ENCODE measurements at places on chromosomes 4 and X. TPM values are rescaled to one million over a fixed set of nuclear protein-coding genes. Genes with fewer than 3 reads are reported as not detected.

- no peak for DNase-seq
Observed at GRCh38 chr4:112289407-112290253, 3.9 kb upstream of the TIFA start.

DNA sequence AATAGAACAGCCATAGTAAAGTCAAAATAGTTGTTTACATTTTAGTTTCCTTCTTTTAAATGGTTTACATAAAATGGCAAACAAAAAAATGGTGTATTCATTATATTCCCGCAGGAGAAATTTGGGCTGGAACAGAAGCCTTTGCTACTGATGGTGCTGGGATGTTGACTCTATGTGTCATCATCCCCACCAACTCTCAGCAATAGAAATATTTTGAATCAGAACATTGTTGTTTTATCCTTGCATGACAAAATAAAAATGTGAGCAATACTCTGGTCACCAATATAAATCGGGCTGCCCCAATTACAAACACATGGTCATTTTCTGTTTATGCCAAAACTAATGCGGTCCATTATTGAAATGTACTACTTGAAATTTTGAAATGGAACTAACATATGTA is 1131.6 kb upstream of the PCDH7 start:
- no peak for DNase-seq

The HSD17B13 gene
- total RNA-seq = 0.17 TPM

- DNase-seq = no peak
Observed at GRCh38 chr4:77169481-77169880, 12.5 kb downstream of the CCNG2 start.

- DNase-seq = no peak
Observed at GRCh38 chr4:113971706-113972360, 7.6 kb downstream of the ARSJ start.

The FGF13 gene
- 55.3 TPM for total RNA-seq

The TEX11 gene
- total RNA-seq = 0.12 TPM

The TLR3 gene
- 3.3 TPM for total RNA-seq

The SPANXA2 gene
- total RNA-seq = not detected

The XG gene
- not detected for total RNA-seq

GRCh38 chrX:54178100-54178940 is 4.7 kb downstream of the FAM120C start:
- DNase-seq = peak; percentile 69

The FRMPD3 gene
- total RNA-seq = not detected

The TTC29 gene
- not detected for total RNA-seq

The BCORL1 gene
- 2.0 TPM for total RNA-seq

DNA sequence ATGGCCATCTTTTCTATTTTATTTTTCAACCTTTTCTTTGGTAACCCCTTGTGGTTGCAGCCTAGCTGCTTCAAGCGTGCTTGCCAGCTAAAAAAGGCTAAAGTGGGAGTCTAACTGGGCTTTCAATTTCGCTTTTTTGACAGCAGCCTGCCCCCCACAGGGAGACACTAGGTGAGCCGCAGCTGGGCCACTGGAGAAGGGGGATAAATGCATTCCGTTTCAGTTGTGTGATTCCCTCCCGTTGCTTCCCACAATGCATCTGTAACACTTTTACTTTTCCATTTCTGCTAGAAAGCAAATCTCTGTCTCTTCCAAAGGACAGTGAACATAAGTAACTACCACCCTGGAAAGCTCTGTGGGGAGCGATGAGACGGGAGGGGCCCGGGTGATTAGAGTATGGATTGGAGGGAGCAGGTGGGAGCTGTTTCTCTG is 86.3 kb upstream of the RAPGEF2 start:
- DNase-seq = no peak

DNA sequence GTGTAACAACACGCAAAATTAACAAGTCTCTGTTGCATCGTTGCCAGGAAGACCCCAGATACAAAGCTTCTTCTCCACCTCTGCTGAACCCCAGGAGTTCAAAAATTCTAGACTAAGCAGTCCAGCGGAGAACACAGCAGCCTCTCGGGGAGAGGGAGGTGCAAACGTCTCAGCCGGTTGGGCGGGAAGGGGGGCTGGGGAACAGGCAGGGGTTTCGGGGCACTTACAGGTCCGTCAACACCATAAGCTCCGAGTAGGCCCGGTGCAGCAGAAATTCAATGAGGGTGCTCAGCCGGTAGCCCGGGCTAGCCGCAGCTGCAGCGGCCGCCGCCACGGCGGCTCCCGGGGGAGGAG is 394 bp downstream of the MED14 start:
- no peak for DNase-seq

GRCh38 chr4:152936446-152937335 is 568 bp downstream of the FHDC1 start:
- DNase-seq = no peak

The CYLC1 gene
- not detected for total RNA-seq

GRCh38 chr4:113659127-113659526 is 102.4 kb downstream of the CAMK2D start:
- DNase-seq = no peak

The GAGE2A gene
- total RNA-seq = not detected

GRCh38 chr4:96599752-96600151 is 759.9 kb downstream of the PDHA2 start:
- DNase-seq = no peak

The LGI2 gene
- not detected for total RNA-seq

The GAGE12F gene
- not detected for total RNA-seq

- DNase-seq = no peak
Observed at GRCh38 chrX:39174772-39175417, 373.6 kb downstream of the MID1IP1 start.

The HTT gene
- 14.6 TPM for total RNA-seq

- no peak for DNase-seq
Observed at GRCh38 chr4:94913316-94913715, 155.6 kb downstream of the BMPR1B start.

- no peak for DNase-seq
Observed at GRCh38 chr4:171983935-171984805, 171.0 kb downstream of the GALNTL6 start.

The PFKFB1 gene
- total RNA-seq = 0.35 TPM

DNA sequence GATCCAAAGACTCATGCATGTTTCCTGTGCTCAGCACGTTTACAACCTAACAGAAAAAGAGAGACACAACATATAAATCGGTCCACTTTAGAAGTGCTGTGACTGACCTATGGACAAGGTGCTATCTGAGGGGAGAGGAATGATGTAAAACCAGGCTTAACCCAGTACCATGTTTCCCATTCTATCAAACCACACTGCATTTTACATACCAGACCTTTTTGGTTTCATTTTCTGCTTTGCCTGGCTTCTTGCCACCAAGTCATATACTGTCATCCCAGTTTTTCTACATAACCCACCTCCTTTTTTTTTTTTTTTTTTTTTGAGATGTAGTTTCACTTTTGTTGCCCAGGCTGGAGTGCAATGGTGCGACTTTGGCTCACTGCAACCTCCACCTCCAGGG is 82.2 kb downstream of the KLF8 start:
- no peak for DNase-seq

- DNase-seq = no peak
Observed at GRCh38 chr4:5424211-5424610, 284.1 kb downstream of the EVC2 start.

DNA sequence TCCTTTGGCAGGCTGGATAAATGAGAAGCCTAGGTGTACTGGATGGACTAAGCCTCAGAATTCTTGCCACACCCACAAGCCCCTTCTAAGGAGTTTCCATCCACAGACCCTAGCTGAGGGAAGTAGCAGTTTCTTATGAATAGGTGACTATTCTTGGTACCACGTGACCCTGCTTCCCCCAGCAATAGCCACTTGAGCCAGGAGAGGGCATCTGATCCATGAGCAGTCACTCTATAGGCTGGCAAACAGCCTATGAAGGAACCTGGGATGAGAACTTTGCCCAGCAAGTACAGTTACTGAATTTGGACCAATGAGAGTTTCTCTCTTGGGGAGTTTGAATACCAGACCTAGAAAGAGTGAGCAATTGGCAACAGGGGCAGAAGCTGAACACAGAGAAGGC is 84.0 kb downstream of the RTL9 start:
- peak; percentile 47 for DNase-seq
